Suprapubic skin (tissue), 4 donors: ENCODE measurements at places on chromosomes 6 and 20. TPM values are rescaled to one million over a fixed set of nuclear protein-coding genes. Genes with fewer than 3 reads are reported as not detected.

DNA sequence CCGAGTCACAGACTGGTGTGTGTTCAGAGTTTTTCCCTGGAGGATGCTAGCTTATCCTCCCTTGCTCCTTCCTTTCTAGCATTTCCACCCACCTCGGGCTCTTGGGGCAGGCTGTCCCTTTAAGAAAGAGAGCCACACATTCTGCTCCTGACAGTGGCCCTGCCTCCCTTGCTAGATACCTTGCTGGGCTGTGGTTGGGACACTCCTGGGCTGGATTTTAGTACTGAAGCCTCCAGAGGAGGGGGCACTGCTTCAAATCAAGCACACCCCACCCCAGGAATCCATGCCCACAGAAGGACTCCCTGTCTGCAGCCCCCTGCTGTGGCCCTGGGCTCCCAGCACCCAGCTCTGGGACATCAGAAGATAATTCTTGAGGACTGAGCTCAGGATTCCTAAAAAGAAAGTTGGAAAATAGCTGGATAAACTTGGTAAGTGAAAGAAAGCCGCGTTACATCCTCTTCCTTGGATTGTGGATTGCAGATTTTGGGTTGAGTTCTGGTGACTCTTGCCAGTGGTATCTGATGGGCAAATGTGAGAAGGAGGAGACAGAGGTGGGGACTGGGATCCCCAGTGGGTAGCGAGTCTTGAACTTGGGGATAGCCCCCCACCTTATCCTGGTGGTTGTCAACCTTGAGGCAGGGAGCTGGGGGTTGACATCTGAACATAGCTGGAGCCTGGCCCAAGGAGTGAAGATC is 29.0 kb downstream of the DAAM2 start:
- DNase-seq = no peak

GRCh38 chr6:46792635-46793034 is 554 bp upstream of the MEP1A start:
- no peak for DNase-seq

- no peak for DNase-seq
These were observed 336.4 kb upstream of the HSF2 start for GRCh38 chr6:122063076-122063475.

GRCh38 chr6:4434655-4435054 is 299.3 kb upstream of the ECI2 start:
- DNase-seq = no peak

- no peak for DNase-seq
These were observed 136.5 kb downstream of the ATXN1 start for GRCh38 chr6:16624636-16625290.

- DNase-seq = no peak
These were observed 405.6 kb downstream of the BTBD9 start for GRCh38 chr6:38234141-38234540.

- DNase-seq = no peak
These were observed 1.3 kb upstream of the TAF4 start for GRCh38 chr20:62066983-62067433.

- DNase-seq = no peak
These were observed 253.8 kb downstream of the TBC1D7 start for GRCh38 chr6:13074415-13075140.

GRCh38 chr6:112979830-112980229 is 632.7 kb downstream of the RFPL4B start:
- DNase-seq = no peak

DNA sequence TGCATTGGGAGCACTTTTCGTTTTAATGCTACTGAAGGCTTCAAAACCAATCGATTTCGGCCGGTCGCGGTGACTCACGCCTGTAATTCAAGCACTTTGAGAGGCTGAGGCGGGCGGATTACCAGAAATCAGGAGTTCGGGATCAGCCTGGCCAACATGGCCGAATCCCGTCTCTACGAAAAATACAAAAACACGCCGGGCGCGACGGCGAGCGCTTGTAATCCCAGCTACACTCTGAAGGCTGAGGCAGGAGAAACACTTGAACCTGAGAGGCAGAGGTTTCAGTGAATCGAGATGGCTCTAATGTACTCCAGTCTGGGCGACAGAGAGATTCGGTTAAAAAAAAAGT is 58.4 kb downstream of the TRIM38 start:
- no peak for DNase-seq

GRCh38 chr20:6976106-6976900 is 208.8 kb downstream of the BMP2 start:
- DNase-seq = no peak

- no peak for DNase-seq
These were observed 27.3 kb downstream of the SNX5 start for GRCh38 chr20:17941087-17941825.

GRCh38 chr6:81697559-81697958 is 54.9 kb downstream of the TENT5A start:
- no peak for DNase-seq

- no peak for DNase-seq
These were observed 30.9 kb upstream of the RAB23 start for GRCh38 chr6:57252975-57253374.

- no peak for DNase-seq
These were observed 402.9 kb upstream of the RUNX2 start for GRCh38 chr6:44925100-44925739.

DNA sequence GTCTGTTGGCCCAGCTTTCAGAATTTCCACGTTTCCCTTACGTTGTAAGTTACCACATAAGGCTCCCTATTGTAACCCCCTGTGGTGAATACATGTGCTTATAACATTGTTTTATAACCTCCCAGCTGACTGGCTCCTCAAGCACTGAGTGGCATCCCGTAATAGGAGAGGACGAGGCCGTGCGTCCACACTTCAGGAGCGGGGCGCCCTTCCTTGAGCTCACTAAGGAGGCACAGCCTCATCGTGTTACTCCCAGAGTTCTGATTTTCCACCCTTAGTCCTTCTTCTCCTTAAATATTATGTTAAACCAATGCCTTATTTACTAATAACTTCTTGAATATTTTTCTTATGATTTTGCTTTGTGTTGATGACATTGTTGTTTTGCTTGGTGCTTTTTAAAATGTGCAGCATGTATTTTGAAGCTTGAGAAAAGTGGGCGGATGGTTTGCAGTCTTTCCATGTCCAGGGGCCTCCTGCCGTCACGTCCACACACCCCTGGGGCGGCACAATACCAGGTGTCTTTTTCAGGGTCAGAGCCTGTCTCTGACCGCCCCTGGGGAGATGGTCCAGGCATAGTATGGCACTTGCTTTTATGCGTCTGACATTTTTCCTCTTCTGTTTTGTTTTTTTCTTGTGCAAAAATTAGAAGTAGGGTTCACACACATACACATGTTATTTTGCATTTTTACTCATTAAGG is 181.8 kb downstream of the DLL1 start:
- DNase-seq = peak; percentile 53

DNA sequence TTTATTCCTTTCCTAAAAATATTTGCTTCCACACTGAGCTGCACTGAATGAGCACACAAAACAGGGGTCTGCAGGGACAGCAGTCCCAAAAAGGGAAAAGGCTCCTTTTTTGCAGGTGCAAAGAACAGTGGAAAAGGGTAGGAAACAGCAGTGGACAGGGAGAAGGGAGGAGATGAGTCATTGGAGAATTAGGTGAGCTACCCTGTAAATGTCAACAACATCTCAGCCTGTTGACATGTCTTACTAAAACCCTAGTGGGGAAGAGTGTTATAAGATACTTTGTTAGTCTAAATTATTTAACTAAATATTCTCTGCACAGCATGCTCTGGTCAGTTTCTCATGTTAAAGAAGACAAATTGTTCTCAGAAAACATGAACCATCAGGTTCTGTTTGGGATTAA is 151.5 kb upstream of the FBXL4 start:
- no peak for DNase-seq

GRCh38 chr6:169224185-169224695 is 29.4 kb downstream of the THBS2 start:
- DNase-seq = peak; percentile 52

GRCh38 chr6:18166312-18167036 is 11.3 kb downstream of the KDM1B start:
- DNase-seq = no peak

GRCh38 chr6:50062051-50062450 is 12.3 kb upstream of the DEFB112 start:
- no peak for DNase-seq

DNA sequence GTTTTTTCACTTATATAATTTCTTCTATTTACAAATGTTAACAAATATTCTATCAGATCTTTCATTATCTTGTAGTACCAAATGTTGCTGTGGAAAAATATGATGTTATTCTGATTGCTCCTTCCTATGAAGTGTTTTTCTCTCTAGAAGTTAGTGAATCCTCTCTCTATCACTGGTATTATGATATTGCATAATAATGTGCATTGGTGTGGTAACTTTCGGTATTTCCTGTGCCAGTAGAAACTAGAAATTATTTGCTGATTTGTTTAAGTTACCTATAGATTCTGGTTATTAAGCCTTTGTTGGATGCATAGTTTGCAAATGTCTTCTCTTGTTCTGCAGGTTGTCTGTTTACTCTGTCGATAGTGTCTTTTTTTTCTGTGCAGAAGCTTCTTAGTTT is 342.5 kb downstream of the CENPW start:
- no peak for DNase-seq

DNA sequence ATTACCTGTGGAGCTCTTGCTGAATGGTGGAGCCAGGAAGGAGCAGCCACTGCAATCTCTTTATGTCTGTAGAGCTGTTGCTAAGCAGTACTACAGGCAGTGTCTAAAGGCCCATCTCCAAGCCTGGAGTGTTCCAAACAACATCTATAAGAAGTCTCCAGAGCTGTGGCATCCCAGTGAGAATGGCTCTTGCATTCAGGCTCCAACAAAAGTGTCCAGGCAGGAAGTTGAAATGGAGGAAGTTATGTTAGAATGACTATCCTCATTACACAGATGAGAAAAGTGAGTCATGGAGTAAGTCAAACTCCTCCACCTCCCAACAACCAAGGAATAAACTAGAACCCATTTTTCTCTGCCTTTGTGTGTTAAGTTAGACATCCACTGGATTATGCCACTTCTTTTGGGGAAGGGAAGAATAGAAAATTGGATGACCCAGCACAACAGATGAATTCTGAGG is 288.5 kb upstream of the STXBP5 start:
- DNase-seq = no peak

- peak; percentile 65 for DNase-seq
These were observed 10.8 kb upstream of the RNF24 start for GRCh38 chr20:4026093-4026601.

- no peak for DNase-seq
These were observed 1.6 kb upstream of the TRIB3 start for GRCh38 chr20:378961-379336.

GRCh38 chr6:10692965-10693538 is 1.4 kb downstream of the C6orf52 start:
- no peak for DNase-seq

- no peak for DNase-seq
These were observed 20.8 kb downstream of the SYCP2 start for GRCh38 chr20:59912609-59913008.

- no peak for DNase-seq
These were observed 262.8 kb downstream of the TMEM242 start for GRCh38 chr6:157060440-157060952.

DNA sequence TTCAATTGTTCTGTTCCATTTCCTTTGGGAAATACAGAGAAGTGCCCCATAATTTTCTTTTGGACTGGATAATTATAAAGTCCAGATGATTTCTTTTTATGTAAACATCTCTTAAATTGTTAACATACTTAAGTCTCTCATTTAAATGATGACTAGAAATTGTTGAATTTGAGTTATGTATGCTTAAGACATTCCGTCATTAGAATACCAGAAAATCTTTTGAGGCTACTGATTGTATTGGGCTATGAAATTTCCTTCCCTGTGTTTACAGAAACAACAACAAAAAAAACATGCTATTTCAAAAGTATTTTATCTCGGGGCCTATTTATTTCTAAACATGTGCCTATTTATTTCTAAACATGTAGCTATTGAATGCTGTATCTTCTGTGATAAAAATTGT is 125.4 kb downstream of the SH3BGRL2 start:
- no peak for DNase-seq

GRCh38 chr6:163782436-163783003 is 368.0 kb downstream of the QKI start:
- DNase-seq = no peak

GRCh38 chr6:6474170-6474920 is 114.2 kb upstream of the LY86 start:
- DNase-seq = no peak

GRCh38 chr6:28353981-28354676 is 4.4 kb downstream of the ZKSCAN3 start:
- DNase-seq = no peak

Gene SYCP2L
- 5.2 TPM for total RNA-seq

Gene PGC
- total RNA-seq = not detected

Gene TCP11
- not detected for total RNA-seq

Gene PLA2G7
- 7.6 TPM for total RNA-seq

Gene SIRPG
- total RNA-seq = not detected

Gene XPO5
- total RNA-seq = 33.4 TPM

Gene CAP2
- total RNA-seq = 2.9 TPM

Gene FAM209B
- not detected for total RNA-seq

Gene IPCEF1
- total RNA-seq = 9.0 TPM

Gene UBD
- not detected for total RNA-seq

Gene BHLHE23
- not detected for total RNA-seq
